ENCODE measurements at places on chromosomes 7 and 10.

DNA sequence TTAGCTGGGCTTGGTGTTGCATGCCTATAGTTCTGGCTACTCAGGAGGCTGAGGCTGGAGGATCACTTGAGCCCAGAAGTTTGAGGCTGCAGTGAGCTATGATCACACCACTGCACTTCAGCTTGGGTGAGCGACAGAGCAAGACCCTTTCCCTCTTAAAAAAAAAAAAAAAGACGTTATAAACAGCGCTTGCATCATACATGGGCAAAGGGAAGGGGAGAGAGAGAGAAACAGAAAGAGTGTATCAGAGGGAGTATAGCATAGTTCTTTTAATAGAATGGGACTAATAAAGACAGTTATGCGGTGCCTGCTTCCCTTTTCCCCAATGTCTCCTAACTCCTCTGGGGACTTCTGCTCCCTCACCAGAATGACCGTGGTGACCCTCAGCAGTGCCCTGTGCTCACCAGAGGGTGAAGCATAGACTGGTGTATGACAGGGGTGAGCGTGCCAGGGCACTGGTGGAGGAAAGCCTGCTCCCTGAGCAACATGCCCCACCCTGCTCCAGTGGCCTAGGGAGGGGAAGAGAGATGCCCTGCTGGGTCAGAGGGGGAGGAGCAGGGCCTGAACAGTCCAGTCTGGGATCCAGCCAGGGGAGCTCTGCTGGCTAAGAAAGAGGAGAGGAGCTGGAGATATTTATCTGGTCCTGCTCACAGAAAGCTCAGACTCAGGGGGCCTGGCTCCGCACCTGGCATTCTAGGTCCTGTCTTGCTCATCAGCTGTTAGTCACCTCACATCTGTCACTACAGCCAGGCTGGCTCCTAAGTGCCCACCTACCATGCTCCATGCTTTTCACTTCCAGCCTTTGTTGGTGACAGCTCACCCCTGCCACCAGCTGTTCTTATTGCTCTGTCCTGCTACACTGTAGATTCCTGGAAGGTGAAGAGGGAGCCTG lies 2.2 kb downstream of the PDZD7 start:
- no peak for DNase-seq

DNA sequence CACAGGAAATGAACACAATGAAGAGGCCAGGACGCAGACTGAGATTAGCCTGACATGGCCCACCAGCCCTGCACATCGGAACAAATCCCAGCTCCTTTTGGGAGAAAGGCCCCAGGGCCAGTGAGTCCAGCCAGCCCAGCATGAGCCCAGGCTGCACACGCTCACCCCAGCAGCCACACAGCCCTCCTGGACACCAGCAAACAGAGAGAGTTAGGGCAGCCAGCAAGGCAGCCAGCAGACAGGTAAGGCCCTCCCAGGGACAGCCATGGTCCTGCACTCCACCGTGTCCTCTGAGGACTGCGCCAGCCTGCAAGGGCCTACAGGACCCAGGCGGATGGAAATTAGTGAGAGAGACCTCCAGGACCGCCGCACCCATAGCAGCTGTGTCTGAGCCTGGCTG lies 8.1 kb upstream of the GRID1 start:
- no peak for DNase-seq

- no peak for DNase-seq
These were observed 9.2 kb upstream of the TRUB1 start for GRCh38 chr10:114928818-114929217.

GRCh38 chr7:25263337-25263736 lies 35.1 kb upstream of the NPVF start:
- no peak for DNase-seq

GRCh38 chr10:34696423-34696822 lies 118.7 kb downstream of the PARD3 start:
- DNase-seq: no peak

DNA sequence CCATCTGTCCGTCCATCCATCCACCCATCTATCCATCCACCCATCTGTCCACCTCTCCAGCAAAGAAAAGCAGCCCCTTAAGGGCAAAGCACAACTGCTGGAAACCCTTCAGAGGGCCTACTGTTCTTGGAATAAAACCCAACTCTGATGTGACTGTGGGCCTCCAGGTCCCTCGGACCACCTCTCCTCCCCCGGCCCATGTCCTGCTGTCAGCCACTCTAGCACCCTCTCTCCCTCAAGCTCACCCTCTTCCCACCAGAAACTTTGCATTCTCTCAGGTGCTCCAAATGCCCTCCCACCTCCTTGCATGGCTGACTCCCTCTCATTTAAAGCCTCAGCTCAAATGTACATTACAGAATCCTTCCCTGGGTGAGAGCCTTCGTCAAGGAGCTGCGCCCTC lies 110.3 kb downstream of the ARHGAP22 start:
- DNase-seq: no peak

DNA sequence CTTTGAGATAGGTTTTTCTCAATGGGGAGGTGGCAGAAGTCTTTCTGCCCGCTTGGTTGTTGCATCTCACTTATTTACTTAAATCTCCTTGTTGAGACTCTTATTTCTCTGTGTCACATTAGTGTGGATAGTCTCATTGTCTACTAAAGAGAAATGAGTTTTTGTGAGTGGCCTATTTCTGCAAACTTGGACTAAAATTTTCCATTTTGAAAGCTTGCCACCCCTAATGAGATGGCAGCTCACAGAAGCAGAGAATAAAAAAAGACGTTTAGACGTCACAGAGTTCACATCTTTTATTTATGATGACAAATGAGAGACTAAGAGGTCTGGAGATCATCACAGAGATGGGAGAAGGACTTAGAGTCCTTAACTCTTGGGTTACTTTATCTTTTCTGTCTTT lies 262.7 kb upstream of the PHYHIPL start:
- DNase-seq: no peak

DNA sequence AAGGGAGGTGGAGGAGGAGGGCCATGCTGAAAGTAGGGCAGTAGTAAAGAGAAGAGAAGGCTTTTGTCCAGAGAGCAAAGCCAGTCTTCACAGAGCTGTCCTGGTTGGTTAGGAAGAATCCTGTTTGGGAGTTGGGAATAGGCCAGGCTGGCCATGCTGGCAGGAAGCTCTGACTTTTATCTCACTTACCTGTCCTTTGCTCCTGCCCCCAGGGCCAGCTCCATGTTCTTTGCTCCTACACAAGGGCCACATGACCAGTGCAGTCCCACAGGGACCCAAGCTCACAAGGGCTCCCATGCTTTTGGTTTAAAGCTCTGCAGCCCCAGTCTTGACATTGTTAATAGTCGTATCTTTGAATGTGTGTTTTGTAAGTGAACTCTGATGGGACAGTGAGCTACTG lies 161.6 kb upstream of the KMT2E start:
- DNase-seq: no peak

GRCh38 chr7:120925392-120925791 lies 25.2 kb upstream of the ING3 start:
- DNase-seq: no peak

DNA sequence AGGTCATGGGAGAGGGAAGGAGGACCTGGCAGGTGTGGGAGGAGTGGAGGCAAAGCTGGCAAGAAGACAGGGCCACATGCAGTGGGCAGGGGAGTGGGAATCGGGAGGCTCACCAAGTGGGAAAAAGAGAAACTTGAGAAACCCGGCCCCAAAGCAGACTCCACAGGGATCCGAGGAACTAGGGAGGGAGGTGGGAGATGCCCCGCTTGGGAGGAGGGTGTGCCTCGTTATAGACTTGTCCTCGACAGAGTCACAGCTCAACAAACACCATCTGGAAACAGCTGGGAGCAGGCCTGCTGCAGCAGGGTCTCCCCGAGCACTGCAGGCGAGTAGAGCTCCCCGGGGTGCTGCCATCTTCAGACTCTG lies 54.8 kb downstream of the MKI67 start:
- no peak for DNase-seq

GRCh38 chr7:37382546-37383088 lies 66.0 kb downstream of the ELMO1 start:
- no peak for DNase-seq

GRCh38 chr7:95796617-95797016 lies 24.3 kb downstream of the DYNC1I1 start:
- no peak for DNase-seq

GRCh38 chr7:50679218-50680007 lies 103.3 kb downstream of the GRB10 start:
- DNase-seq: peak; percentile 23

DNA sequence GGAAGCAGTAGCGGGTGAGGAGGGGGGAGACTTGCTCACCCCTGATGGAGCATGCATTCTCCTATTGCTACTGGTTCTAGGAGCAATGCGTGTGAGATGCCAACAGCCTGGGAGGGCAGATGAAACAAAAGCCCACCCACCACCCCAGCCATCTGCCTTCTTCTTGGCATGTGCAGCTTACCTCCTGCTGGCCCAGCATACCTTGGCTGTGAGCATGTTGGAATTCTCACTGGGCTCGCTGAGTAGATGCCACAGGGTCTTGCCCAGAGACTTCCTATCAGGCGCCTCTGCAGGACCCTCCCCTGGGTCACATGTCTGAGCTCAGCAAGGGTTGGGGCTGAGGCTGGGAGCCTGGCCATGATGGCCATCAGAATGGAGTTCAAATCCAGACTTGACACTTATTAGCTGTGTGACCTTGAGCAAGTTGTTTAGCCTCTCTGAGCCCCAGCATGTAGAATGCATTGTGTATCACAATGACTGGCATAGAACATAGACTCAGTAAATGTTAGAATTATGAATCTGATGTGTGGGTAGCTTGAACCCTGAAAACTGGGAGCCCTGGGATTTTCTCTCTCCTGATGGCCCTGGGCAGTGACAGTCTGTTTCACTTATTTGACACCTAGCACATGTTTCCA lies 38.2 kb downstream of the CDH23 start:
- no peak for DNase-seq

DNA sequence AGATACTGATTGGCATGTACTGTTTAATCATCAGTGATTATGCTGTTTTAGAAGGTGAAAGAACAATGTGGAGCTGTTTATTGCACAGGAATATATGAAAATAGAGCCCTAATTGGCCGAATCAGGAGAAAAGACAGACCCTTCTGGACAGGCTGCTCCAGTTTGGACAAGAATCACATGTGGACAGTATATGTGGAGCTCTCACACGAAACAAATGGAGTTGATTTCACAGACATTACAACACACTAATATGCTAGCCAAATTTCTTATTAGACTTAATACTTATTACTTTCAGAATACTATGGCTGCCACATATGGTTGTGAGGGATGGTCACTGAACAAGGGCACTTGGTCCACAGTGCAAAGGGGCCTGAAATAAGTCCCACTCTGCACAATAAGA lies 15.5 kb downstream of the TWIST1 start:
- DNase-seq: no peak

DNA sequence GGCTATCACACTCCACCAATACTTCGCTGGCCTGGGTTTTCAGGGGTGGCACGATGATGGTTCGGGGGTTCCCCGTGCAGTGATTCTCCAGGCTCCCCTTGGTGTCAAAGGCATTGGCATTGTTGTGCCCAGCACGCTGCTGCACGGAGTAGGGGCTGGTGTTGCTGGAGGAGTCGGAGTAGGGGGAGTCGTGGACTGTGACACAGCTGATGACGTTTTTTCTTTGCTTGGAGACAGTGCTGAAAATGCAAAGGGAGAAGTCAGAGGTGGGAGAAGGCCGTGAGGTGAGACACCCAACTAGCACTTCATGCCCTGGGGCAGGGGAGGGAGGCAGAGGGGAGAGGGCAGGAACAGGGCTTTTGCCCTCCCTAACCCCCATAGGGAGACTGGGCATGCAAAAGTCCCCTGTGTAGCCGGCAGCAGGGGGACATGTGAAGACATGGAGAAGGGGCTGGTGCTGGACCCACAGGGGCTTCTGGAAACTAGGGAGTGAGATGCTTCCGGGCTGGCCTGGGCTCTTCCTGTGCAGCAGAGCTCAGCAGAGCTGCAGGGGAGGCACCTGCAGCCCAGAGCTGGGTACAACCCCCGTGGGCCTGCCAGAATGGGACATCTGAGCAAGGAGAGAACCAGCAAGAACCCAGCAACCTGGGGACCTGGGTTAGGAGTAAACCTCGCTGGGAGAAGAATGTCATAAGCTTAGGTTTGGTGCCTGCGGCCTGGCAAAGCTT lies 60.5 kb downstream of the CLEC2L start:
- peak; percentile 13 for DNase-seq

DNA sequence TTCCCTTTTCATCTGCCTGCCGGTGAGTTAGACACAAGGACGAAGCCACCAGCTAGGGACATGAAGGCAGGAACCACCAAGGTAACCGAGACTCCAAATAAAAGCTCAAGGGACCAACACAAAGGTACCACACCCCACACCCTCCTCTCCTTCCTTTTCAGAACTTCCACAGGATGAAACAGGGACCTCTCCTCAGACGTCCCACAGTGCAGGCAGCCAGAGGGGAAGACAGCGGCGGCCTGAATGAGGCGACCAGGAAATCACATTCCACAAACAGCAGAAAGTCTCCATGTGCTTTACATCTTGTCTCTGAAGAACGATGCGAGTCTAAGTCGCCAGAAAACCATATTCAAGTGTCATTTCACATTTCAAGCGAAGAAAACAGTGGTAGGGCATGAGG lies 97.8 kb downstream of the DIP2C start:
- no peak for DNase-seq

DNA sequence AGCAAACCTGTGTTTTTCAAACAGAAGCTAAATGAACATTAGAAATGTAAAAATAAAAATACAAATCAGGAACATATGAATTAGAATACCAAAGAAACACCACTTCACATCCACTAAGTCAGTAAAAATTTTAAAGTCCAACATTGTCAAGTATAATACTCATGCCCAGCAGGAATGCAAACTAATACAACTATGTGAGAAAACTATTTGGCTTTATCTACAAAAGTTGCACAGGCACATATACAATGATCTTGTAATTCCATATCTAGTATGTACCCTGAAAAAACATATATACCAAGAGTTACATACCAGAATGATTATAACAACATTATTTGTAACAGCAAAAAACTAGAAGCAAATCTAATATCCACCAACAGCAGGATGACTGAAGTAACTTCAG lies 91.1 kb downstream of the RNF32 start:
- no peak for DNase-seq

DNA sequence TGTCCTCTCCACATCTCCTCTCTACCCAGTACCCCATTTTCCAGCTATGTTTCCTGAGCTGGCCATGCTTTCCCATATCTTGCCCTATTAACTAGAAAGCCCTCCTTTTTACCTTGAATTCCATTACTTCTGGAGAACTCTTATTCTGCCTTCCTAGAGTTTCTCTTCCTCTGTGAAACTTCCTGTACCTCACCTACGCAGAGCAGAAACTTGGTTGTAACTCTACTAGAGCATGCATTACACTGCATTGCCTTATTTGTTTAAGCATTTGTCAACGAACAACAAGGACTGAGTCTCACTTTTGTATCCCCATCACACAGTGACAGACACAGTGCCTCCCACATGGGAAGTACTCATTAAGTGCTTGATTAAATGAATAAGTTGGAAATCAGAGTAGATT lies 36.4 kb downstream of the VCL start:
- no peak for DNase-seq

- no peak for DNase-seq
These were observed 28.5 kb upstream of the DPYSL4 start for GRCh38 chr10:132158122-132158741.

DNA sequence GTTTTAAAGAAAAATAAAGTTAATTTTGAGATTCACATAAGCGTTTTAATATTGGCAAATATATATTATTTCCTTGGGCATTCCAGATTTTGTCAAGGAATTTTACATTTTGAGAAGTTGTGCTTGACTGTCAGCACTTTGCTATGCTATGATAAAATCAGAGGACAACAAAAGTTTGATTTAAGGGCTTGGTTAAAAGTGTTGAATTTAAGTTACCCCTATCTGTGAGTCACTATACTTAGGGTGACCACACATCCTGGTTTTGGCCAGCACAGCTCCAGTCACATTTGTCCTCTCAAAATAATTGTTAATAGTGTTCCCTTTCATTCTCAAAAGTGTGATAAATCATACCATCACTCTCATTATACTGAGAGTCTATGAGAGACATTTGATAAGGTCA lies 34.2 kb upstream of the ANK3 start:
- no peak for DNase-seq

- DNase-seq: no peak
These were observed 28.2 kb downstream of the SPOCK2 start for GRCh38 chr10:72059843-72060822.
